ENCODE measurements at places on chromosomes 5 and 9. TPM values are rescaled to one million over a fixed set of nuclear protein-coding genes. Genes with fewer than 3 reads are reported as not detected.

Gene OR1L4
- not detected for total RNA-seq

Gene RECK
- total RNA-seq, result 6.3 TPM

Gene ANKRA2
- total RNA-seq, result 44.1 TPM

Gene RNF183
- not detected for total RNA-seq

GRCh38 chr9:35776018-35776417 is 15.4 kb upstream of the NPR2 start:
- no peak for DNase-seq

- DNase-seq, result no peak
Observed at GRCh38 chr5:66927140-66927539, 269.5 kb downstream of the CD180 start.

GRCh38 chr9:20980832-20981455 is 50.5 kb downstream of the HACD4 start:
- DNase-seq, result no peak

GRCh38 chr5:80763211-80763610 is 108.4 kb upstream of the DHFR start:
- DNase-seq, result no peak

DNA sequence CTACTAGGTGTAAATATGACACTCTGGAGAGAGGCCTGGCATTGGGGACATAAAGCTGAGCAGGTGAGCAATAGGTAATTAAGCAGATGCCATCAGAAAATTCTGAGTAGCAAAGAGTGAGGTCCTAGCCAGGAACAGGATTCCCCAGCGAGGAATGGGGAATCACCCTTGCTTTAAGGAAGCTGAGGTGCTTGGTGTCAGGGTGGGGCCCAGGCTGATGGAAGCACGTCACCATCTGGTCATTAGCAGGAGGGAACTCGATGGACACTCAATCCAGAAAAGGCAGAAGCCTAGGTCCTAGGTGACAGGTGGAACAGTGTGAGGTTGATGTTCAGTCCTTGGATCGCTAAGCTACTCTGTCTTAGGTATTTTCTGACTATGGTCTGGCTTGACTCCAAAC is 562.7 kb upstream of the DAP start:
- DNase-seq, result no peak

DNA sequence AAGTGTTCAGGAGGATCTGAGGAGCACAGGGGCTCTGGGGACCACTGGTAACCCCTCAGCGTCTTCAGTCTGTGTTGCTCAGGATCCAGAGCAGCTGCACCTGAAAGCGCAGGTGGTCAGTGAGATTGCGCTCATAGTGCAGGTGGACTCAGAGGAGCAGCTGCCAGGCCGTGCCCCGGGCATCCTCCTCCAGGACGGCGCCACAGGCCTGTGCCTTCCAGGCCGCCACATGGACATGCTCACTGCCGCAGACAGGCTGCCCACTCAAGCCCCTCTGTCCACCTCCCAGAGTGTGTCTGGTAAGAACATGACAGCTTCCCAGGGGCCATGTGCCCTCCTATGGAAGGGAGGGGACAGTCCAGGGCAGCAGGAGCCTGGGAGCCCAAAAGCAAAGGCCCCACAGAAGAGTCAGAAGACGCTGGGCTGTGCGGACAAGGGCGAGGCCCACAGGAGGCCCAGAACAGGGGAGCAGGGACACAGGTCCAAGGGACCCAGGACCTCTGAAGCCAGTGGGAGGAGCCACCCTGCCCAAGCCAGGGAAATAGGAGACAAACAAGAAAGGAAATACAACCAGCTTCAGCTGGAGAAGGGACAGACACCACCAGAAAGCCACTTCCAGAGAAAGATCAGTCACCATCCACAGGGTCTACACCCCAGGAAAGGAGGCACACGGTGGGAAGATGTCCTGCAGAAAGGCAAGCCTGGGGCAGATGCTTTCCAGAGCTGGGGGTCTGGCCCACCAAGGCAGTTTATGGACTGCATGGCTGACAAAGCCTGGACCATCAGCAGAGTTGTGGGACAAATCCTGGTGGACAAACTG is 5.2 kb downstream of the SPATA31E1 start:
- DNase-seq, result no peak

- DNase-seq, result no peak
Observed at GRCh38 chr5:35876922-35877321, 20.2 kb downstream of the IL7R start.

DNA sequence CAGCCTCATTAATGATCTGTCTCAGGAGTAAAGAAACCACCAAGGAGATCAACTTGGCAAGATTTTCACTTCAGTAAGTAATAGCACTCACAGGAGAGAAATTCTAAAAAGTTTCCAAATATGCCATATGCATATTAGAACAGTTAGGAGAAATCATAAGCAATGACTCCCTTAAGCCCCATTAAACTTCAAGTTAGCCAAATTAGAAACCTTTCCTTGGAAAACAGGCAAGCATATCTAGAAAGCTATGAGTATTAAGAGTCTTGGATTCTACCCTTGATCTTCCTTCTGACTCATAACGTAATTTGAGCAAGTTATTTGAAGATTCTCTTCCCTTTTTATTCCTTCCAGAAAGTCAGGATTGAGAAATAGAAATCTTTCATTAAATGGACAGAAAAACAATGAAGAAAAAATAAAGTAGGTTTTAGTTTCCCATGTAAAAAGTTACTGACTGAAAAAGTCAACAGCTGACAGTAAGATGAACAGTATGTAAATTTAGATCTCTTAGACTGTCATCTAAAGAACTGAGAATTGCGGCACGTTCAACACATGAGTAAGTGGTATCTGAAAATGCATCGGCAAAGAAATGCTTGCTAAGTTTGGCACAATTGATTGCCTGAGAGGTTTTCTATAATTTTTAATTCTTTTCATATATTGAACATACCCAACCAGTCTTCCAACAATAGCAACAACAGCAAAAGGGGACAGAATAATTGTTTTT is 565.7 kb upstream of the FTMT start:
- DNase-seq, result no peak

- no peak for DNase-seq
Observed at GRCh38 chr5:14959399-14960119, 88.0 kb upstream of the ANKH start.
